Sigmoid colon (tissue), 7 donors: ENCODE measurements at places on chromosomes 11 and 22. TPM values are rescaled to one million over a fixed set of nuclear protein-coding genes. Genes with fewer than 3 reads are reported as not detected.

The SCUBE2 gene
- total RNA-seq: 10.9 TPM

GRCh38 chr11:31780078-31780477 is 31.0 kb downstream of the PAX6 start:
- DNase-seq: no peak

DNA sequence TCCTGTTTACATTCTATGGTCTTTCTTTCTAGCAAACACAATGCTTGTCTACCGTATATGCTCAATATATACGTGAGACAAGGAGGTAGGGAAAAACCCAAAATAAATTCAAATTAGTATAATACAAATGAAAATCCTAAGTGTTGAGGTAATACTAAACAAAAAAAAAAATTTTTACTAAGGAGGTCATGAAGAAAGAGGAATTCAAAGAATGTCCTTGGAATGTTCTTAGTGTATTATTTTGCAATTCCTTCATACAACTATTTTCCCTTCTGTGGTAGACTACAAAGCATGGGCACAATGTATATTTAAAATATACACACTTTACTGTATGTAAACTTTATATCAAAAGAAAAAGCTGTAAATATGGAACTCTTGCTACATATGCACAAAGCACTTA is 36.4 kb downstream of the PIK3C2A start:
- DNase-seq: no peak

GRCh38 chr11:44823868-44824267 is 97.1 kb downstream of the TSPAN18 start:
- no peak for DNase-seq

DNA sequence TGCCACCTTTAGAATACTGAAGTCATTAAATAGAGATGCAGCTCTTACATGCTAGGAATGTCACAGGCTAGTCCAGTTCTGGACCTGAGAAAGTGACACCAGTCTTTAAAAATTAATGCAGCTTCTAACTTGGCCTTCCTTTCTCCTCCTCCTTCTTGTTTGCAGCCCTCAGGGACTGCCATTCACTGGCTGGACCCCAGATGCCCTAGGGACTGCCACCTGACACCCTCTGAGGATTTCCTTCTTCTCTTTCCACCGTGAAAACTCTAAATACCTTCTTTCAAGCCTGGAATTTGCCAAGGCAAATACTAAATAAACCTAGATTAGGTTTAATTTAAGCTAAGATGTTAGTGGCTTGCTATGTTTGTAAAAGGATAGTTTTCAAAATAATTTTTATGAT is 78.4 kb downstream of the MUC15 start:
- DNase-seq: no peak

- peak; percentile 69 for DNase-seq
Measured at GRCh38 chr11:72045849-72046248, 34.5 kb downstream of the NUMA1 start.

GRCh38 chr11:64238999-64239398 is 1.9 kb upstream of the FKBP2 start:
- DNase-seq: no peak

GRCh38 chr11:12164061-12165014 is 53.9 kb downstream of the MICAL2 start:
- peak; percentile 86 for DNase-seq

DNA sequence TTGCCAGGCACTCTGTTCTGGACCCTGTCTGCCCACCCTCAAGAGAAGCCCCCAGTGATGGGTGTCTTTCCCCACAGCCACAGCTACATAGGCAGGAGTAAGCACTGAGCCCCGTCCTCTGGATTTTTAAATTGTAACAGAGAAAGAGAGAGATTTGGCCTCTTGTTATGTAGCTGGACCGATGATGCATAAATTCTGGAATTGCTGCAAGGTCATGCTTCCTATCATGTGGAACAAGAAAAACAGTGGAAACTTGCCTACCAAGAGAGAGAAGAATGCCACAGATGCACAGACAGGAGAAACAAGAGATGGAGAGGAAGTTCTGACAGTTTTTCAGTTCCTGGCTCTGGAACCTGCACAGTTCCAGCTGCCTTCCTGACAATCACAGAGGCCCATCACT is 150.2 kb downstream of the ETS1 start:
- no peak for DNase-seq

DNA sequence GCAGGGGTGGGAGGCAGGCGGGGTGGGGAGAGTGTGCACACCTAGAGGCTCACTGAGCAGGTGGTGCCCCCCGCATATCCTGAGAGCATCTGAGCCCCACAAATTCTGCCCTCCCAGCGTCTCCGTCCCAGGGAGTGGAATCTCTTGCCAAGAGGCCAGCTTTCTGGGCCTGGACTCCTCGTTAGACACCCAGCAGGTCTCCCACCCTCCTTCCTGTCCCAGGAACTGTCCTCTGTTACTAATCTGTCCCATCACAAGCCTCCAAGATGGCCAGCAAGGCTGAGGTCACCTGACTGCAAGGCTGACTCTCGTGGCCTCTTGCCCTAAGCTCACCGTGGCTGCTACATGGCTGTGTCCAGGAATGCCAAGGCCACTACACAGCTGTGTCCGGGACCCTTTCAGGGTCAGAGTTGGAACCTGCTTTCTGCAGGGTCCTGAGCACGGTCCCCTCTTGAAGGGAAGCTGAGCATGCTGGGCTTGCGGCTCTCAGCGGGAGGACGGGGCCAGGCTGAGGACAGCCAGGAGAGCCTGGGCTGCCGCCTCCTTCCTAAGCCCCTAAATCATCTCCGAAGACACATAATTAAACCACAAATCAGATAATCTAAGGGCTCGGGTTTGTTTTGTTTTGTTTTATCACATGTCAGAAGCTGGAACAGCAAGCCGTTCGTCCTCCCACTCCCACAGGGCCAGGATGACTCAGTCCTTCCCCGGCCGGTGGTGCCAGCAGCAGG is 1327.3 kb downstream of the TBC1D22A start:
- DNase-seq: peak; percentile 86
